ENCODE measurements at places on chromosomes 16 and 17.

DNA sequence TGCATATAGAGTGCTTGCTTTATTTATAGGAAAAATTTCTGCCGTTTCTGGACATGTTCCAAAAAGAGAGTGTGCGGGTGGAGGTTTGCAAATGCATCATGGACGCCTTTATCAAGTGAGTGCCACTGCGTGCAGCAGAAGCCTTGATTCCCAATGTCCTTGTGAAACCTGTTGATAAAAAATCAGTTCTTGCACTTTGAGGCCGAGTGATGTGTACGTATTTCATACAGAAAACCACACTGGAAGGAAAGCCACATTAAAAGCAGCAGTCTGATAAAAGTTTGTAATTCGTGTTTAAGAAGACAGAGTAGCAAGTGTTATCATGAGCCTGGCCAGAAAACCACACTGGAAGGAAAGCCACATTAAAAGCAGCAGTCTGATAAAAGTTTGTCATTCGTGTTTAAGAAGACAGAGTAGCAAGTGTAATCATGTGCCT is 78.0 kb downstream of the KNOP1 start:
- no peak for DNase-seq

GRCh38 chr17:56831369-56832095 is 2.2 kb downstream of the C17orf67 start:
- DNase-seq, result no peak

DNA sequence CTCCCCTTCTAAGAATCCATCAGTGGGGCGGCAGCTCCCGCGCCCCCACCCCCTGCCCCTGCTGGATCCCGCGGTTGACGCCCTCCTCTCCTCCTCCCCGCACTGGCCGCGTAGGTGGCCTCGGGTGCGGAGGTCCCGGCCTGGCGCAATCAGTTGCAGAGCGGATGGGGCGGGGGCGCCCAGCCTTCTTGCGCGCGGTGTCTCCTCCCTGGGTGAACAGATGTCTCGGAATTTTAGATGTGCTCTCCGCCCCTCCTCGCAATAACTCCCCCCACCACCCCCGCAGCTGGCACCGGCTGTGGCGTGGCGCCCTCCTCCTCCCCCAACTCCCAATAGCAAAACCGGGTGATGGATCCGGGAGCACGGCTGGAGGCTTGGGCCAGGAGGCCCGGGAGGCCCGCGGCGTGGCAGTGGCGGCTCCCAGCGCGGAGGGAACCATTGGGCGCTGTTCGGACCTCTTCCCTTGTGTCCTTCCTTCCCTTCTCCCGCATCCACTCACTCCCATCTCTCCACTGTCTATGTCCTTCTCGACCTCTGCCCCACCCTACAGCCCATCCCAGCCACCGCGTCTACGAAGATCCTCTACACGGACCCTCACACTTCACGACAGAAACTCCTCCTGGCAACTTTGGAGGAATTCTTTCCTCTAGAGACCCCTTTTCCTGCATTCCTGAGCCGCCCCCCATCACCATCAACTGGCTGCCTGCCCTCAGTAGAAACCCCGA is 11.0 kb downstream of the NEUROD2 start:
- peak; percentile 53 for DNase-seq

DNA sequence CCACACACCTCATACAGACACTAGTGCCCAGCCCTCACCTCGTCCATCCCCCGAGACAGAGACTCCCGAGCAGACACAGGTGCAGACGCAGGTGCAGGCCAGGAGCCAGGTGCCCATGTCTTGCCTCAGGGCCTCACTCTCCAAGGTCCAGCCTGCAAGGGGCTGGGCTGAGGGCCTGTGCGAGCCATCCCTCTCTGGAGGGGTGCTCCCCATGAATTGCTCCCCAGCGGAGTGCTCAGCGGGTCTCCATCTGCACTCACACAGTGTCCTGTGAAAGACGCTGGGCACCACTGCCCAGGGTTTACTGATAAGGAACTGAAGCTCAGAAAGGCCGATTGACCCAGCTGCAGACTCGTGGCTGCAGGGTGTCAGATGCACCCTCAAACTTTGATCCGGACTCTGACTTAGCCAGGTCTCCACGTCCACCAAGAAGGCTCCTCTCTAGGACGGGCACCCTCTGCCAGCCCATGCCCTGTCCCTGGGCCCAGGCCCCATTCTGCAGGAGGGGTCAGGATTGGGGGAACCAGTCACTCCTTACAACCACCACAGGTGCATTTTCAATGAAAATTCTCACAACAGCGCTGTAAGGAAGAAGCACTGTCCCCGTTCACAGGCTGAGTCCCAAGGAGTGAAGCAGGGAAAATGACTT is 16.9 kb downstream of the POLR3K start:
- no peak for DNase-seq

DNA sequence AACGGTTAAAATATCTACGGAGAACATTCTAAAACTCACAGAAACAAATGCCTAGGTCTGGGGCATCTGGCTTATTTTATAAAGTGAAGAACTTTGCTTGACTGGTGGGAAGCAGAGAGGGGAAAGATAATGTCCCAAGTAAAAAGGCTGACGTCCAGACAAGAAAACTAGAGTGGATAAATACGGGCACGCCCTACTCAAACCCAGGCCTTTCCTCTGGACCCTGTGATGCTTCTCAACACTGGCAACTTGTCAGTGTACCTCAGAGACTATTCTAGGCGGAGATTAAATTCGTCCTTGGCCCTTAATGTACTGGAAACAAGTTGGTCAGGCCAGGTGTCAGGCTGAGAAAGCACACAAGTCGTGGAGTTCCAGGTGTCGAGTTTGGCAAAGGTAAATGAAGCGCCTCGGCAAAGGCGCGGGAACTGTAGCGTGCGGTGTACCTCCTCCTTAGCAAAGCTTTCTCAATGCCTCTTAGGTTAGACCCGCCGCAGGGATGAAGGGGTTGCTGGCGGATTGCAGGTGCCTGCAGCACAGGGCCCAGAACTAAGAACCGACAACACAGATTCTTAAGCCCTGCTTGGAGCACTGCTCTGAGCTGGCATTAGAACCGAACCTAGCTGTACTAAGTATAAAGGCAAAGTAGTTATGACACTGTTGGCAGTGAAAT is 668 bp upstream of the UNK start:
- DNase-seq, result peak; percentile 56

- DNase-seq, result no peak
Observed at GRCh38 chr17:82527898-82528297, 8.4 kb downstream of the FOXK2 start.

DNA sequence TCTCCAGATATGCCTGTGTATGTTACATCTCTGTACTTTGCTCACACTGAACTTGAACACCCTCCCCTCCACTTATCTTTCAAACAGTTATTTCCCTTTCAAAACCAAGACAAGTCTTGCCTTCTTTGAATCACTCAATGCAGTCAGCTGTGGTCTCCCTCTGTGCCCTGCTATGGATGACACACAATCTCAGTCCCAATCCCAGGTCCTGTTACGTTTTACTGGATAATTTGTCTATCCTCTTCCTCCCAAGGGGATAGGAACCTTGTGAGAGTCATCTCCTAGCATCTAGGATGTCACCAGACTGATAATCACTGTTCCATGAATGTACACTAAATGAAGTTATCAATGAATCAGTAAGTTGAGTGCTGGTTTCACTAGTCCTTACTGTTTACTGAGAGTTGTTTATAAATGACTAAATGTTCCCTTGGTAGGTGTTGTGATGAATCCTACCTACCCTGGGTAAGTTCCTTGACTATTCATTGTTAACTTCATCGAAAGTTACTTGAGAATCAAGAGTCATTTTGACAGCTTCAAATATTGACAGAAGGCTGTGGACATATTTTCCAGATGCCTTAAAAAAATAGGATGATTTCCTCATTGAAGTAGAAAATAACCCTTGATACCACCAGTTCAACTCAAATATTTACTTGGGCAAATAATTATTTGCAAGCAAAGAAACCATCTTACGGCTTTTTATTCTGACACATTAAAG is 244.9 kb downstream of the PRKCA start:
- DNase-seq, result no peak

DNA sequence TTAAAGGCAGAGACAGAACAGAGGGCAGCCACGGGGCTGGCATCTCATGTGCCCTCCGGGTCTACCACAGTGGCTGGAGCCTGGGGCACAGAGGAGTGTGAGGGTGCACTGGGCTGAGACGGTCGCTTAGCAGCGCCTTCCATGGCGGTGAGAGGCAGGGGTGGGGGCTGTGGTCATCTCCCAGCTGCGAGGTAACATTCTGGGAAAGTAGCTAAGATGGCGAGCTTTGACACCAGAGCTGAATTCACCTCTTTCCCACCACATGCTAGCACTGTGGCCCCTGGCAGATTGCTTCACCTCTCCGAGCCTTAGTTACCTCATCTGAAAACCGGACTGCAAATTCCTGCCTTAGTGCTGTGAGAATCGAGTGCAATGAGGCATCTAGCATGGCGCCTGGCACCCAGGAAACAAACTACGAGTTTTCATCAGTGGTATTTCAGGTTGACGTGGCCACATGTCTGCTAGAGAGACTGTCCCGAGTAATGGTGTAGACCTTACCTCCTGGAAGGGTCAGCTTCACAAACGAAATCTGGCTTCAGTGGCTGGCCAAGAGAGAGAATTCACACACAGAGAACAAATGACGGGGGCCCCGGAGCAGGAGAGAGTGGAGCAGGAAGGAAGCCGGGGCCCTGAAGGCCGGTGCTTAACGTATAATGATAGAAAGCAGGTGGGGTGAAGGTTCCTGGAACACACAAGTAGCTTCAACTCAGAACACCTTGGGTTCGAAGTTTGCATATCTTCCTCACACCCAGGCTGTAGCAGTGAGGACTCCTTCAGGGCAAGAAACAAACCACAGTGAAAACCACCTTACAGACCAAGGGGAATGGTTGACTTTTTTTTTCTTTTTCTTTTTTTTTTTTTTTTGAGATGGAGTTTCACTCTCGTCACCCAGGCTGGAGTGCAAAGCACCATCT is 63.9 kb upstream of the RPH3AL start:
- DNase-seq, result no peak

DNA sequence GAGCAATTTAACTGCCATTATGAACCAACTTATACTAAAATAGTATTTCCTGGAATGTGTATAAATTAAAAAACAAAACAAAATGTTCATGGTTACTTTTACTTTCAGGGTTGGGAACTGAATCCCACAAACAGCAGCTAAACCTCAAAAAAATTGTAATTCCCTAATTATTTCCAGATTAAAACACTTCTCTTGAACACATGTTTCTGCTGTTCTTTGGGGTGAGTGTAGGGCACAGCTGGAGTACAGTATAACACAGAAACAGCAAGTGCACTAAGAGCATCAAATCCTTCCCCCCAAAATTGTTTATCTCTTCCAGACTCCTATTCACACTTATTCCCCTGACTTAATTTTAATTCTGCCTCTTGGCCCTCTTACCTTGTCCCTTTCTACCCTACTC is 56.4 kb downstream of the KANSL1 start:
- DNase-seq, result no peak

DNA sequence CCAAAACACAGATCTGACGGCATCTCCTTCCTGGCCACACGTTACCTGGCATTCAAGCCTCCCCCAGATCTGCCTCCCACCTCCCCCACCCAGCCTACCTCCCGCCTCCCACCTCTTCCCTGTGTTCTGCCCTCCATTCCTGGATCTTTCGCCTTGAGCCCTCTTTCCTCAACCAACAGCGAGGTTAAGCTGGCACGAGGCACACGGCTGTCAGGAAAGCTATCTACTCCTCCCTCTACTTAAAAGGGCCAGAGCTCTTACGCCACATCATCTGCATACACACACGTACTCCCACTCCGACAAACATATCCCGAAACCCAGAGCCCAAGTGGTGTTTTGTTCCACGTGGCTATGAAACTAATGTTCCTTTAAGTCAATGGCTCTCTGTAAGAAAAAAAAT is 18.0 kb downstream of the WDR45B start:
- DNase-seq, result no peak

- no peak for DNase-seq
Observed at GRCh38 chr16:75532142-75532765, 3.7 kb downstream of the CHST5 start.

DNA sequence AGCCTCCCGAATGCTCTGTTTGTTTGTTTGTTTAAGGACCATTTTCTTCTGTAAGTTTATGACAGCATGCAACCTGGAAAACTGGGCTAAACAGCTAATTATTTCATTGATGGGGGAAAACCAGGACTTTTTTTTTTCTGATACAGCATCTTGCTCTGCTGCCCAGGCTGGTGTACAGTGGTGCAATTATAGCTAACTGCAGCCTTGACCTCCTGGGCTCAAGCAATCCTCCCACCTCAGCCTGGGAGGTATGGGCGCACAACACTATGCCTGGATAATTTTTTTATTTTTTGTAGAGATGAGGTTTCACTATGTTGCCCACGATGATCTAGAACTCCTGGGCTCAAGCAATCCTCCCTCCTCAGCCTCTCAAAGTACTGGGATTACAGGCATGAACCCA is 37.3 kb downstream of the GPATCH8 start:
- no peak for DNase-seq

DNA sequence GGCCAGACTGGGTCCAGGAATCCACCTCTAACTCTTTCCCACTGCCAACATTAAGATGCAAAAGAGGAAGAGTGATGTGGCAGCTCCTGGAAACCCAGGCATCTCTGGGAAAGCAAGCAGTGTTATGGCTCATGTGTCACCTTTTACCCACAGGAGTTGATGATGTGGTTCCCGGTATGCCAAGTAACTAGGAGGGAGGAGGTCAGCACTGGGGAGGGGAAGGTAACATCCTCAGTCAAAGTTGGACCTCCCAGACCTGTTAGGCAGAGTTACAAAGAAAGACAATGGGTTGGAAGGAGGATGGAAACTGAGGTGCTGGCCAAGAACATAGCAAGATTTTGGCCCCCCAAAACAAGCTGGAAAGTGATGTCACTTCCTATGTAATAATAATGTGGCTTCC is 11.4 kb downstream of the KRABD2 start:
- DNase-seq, result no peak

DNA sequence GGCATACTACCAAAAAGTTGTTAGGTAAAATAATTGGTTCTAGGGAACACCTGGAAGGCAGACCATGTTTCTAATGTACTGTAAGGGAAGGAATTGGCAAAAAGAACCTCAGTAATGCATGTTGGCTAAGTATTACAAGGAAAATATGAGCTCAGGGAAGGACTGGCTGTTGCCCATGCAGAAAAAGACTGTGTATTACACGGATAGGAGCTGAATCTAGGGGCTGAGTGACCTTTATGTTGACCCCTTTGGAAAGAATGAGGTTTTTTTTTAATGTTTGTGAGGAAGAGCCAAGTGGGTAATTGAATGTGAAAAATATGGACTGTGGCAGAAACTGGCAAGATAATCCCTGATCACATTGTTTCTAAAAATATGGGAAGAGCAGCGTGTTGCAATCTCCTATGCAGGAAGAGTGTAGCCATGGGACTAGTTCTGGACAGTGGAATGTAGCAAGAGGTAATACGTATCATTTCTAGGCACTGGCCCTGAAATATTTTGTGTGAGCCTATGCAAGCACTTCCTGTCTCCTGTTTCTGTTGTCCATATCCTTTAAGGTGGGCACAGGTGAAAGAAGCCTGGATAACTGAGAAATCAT is 95.1 kb upstream of the CNTNAP4 start:
- DNase-seq, result no peak

- DNase-seq, result no peak
Observed at GRCh38 chr17:79657861-79658810, 47.3 kb upstream of the RBFOX3 start.

- no peak for DNase-seq
Observed at GRCh38 chr16:35744084-35744483, 2284.7 kb downstream of the TP53TG3F start.

GRCh38 chr17:13244513-13244912 is 226.7 kb upstream of the ELAC2 start:
- DNase-seq, result no peak

Measured in H1 (cell line).